ENCODE measurements at places on chromosomes 1 and 21.
A peak's percentile ranks its signal among the peaks of the same experiment; 100 is the strongest.

- DNase-seq = no peak
Measured at GRCh38 chr1:91572044-91572443, 71.4 kb downstream of the CDC7 start.

GRCh38 chr1:76259270-76259669 lies 184.7 kb downstream of the ST6GALNAC3 start:
- DNase-seq = no peak

- DNase-seq = no peak
Measured at GRCh38 chr1:40842691-40843090, 19.5 kb downstream of the CITED4 start.

- DNase-seq = no peak
Measured at GRCh38 chr1:97913506-97914139, 7.2 kb downstream of the DPYD start.

DNA sequence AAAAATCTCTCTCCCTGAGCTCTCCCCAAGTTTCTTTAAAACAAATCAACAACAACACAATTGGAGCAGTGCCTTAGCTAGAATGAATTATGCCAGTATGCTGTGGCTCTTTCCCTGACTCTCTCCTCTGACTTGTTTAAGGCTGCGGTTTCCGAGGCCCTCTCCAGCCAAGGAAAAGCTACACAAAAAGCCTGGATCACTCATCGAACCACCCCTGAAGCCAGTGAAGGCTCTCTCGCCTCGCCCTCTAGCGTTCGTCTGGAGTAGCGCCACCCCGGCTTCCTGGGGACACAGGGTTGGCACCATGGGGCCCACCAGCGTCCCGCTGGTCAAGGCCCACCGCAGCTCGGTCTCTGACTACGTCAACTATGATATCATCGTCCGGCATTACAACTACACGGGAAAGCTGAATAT lies 1.9 kb downstream of the S1PR1 start:
- DNase-seq = peak; percentile 68

DNA sequence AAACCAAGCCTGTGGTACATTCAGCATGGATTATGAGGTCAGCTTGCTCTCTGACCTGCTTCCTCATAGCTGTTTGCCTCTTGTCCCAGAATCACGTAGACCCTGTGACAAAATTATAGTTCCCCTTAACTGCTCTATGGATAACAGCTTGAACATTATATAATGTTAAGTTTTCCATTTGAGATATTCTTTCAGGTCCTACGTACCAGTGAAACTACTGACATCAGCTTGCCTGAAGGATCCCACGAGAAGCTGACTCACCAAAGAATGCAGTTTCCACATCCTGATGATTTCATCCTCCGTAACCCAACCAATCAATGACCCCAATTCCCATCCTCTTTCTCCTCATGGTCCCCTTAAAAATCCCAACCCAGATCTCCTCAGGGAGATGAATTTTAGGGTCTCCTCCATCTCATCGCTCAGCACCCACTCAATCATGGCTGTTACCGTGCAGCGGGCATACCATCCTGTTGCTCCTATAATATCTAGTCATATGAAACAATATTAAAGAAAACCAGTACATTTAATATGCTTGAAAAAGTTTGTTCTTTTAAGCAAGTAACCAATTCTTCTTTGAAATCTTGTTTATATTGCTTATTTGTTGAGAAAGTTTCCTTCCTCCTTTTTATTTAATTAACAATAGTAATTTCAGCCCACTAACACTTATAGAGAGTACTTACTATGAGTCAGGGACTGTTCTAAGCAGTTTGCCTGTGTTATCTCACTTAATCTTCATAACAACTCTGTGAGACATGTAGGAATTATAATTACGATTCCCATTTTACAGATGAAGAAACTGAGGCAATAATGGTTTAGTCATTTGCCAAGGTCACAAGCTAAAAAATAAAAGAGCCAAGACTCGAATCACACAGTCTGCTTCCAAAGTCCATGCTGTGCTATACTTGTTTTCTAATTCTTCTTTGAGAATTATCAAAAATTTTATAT lies 27.4 kb downstream of the CHML start:
- no peak for DNase-seq

DNA sequence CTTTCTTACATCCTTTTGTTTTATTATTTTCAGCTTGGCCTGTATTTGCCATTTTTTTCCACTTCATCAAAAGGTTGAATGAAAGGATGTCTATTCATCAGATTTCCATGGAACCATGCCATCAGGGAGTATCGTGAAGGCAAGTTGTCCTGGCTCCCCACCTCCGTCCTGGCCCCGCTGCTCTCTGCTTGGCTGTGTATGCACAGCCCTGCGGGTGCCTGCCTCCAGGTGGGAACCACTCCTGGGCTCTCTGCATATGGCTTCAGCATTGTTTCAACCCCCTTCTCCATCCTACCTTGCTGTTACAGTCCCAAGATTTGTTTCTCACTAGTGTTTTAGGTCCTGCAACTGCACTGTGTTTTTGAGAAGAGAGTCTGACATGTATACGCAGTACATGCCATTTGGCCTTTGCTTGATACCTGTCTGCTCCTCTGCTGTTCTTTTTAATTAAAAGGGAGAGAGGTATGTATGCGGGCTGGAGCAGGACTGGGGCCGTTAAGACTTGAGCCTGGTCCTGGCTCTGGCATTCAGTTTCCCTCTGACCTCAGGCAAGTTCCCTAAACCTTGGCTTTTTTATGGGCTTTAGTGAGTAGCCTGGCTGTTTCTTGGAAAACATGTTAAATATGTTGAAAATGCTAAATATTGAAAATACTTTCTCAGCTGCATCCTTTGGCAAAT lies 69.9 kb upstream of the GCLM start:
- no peak for DNase-seq

- DNase-seq = no peak
Measured at GRCh38 chr1:19361611-19362147, 49.6 kb downstream of the SLC66A1 start.

DNA sequence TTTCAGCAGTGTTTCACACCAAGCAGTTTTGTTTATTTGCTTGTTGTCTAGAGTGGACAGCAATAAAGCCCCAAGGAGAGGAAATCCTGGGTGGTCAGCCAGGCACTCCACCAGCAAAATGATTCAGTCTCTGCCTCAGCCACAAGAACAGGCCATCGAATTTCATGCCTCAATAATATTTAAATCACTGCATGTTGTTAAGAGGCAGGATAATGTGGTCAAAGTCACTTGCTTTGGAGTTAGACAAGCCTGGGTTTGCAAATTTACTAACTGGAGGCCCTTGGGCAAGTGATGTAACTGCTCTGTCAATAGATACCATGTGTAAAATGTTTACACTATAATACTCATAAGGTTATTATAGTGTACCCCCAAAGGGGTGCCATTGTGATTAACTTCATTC lies 349.6 kb downstream of the LMO4 start:
- no peak for DNase-seq

DNA sequence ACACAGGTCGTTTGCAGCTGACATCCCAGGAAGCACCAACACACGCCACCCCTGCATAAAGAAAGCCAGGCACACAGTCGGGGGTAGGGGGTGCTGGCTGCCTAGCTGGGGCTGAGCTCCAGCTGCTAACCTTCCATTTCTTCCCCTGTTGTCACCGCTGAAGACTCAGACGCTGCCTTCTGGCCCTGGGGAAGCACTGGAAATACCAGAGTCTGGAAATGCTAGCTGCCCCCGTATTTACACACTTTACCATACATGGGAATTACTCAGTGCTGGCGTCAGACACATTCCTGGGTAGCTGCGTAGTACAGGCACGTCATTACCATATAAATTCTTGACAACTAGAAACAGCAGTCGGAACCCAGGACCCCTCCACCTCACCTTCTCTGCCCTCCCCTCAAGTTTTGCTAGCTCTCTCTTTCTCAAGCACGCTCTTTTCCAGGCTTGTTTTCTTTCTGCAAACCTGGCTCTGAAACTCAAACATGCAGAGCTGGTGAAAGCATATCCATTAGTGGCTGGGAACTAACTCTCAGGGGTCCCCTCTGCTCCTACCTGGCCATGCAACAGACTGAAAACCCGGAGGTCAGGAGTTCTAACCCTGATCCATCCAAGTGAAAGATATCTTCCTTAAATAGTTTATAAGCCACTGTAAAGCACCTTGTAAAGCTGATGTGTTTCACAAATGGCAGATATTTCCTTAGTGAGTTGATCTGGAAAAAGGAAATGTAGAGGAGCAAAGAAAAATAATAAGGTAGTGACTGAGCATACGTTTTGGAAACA lies 3.3 kb downstream of the CSRP1 start:
- no peak for DNase-seq

DNA sequence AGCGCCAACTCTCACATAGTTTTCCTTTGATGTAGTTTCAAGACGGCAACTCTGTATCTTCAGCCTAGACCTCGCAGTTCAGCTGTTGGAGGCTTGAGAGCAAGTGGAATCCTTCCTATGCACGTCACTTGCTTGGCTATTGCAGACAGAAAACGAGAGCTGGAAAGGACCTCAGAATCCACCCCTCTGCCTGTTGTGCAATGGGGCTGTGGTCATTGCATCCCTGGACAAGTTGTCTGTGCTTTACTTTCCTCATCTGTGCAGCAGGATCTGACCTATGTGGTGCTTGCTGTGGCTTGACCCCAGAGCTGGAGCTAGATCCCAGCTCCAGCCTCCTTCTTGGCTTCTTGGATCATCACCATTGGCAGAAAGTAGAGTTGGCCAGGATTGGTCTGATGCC lies 50.0 kb upstream of the IGSF21 start:
- DNase-seq = no peak

DNA sequence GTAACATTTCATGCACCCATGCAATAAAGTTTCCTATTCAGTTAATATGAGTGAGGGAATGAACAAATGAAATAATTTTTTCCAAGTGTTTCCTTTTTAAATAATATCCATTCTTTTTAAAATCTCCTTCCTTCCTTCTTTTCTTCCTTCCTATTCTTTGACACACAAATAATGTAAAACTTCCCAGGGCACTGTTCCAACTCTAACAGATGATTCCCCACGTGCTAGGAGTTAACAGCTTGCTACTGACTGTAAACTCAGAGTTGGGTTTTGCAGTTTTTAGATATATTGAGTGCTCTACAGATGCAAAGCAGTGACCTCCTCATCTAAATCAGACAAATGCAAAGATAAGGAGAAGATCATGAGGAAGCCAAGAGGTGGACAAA lies 54.0 kb upstream of the POU2F1 start:
- no peak for DNase-seq

DNA sequence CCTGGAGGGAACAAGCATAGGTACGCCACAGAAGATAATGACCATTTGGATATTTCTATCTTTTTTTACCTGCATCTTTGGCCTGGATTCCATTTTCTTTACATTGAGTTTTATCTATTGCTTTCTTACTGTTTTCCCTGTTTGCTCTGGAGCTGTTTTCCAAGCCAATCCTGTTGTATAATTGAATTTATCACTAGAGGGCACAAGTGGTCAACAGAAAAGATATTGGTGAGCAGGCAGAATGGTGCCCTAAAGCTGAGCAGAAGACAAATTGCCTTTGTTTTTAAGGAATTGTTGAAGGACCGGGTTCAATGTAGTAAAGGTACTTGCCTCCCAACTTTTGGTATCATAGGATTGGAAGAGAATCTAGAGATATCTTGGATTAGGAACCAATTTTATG lies 152.8 kb downstream of the PPP1R12B start:
- DNase-seq = no peak

DNA sequence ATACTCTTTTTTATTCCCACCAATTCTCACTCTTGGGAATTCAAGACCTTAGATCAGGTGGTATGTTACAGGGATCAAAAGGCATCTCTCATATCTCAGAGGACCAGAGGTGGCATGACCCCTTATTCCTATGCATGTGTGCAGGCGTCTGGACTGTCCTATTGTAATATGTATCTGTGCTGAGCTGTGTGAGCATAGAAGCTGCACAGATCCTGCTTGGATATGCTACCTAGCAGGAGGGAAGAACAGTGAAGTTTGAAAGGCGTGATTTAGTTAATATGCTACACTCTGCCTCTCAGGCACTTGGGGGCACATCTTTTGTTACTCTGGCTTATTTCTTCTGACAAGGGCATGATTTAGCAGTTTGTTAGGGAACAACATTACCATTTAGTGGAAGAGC lies 86.7 kb upstream of the ZRANB2 start:
- DNase-seq = no peak

GRCh38 chr1:56824938-56825337 lies 5.7 kb upstream of the FYB2 start:
- DNase-seq = no peak

GRCh38 chr1:22654692-22655091 lies 1.7 kb downstream of the C1QB start:
- no peak for DNase-seq

DNA sequence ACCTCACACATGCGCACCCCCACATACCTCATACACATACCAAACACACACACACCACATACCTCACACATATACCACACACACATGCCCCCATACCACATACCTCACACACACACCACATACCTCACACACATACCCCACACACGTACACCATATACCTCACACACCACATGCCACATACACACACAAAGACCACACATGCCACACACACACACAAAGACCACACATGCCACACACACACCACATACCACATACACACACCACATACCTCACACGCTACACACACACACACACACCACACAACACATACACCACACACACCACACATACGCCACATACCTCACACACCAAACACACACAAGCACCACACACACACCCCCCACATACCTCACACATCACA lies 30.0 kb downstream of the HIVEP3 start:
- DNase-seq = no peak

GRCh38 chr1:27588256-27589232 lies 15.4 kb downstream of the AHDC1 start:
- no peak for DNase-seq

Data from hematopoietic multipotent progenitor cell treated with erythropoietin and hydrocortisone succinate and interleukin-3 and kit ligand, for 15 days (in vitro differentiated cells).